ENCODE measurements at places on chromosomes 7 and 10.

DNA sequence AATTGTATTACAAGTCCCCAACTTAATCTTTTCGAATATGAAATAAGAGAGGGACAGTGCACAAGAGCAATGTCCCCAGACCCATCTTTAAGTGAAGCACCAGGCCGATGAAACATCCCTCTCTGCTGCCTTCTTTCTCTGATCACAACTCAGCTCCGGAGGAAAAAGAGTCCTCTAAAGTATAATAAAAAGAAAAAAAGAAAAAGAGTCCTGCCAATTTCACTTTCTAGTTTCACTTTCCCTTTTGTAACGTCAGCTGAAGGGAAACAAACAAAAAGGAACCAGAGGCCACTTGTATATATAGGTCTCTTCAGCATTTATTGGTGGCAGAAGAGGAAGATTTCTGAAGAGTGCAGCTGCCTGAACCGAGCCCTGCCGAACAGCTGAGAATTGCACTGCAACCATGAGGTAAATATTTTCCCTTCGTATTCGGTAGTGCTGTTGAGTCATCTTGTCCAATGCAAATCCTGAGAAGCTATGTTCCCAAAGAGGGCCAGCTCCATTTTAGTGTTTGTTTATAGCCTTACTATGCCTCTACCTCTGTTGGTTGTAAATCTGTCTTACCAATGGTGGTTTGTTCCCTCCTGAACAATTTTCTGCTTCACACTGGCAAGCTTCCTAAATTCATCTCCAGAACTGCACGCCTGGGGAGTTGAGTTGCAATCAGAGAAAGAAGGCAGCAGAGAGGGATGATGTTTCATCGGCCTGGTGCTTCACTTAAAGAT, at the start of gene IFIT2:
TSS of gene IFIT2 (plus strand) at position 326 of the 725 bp plus-strand sequence. CDS start at position 404, 78 bp downstream.
- DNase-seq = peak; percentile 45

DNA sequence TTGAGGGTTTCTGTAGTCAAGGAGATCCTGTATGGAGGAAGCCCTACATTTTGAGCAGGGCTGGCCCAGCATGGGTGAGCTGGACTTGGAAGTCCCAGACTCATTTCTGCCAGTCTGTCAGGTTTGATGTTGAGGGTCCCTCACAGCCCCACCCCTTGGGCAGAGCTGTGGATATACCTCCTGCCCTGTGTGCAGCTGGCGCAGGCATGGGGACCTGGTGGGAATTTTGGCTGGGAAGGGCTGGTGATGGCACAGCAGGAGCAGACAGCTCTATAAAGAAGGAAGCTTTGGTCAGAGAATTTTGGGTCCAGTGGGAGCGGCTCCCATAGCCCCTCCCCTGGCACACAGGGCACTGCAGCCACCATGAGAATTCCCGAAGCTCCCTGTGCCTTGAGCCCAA, 482.6 kb downstream of the RPS24 start:
- DNase-seq = no peak

DNA sequence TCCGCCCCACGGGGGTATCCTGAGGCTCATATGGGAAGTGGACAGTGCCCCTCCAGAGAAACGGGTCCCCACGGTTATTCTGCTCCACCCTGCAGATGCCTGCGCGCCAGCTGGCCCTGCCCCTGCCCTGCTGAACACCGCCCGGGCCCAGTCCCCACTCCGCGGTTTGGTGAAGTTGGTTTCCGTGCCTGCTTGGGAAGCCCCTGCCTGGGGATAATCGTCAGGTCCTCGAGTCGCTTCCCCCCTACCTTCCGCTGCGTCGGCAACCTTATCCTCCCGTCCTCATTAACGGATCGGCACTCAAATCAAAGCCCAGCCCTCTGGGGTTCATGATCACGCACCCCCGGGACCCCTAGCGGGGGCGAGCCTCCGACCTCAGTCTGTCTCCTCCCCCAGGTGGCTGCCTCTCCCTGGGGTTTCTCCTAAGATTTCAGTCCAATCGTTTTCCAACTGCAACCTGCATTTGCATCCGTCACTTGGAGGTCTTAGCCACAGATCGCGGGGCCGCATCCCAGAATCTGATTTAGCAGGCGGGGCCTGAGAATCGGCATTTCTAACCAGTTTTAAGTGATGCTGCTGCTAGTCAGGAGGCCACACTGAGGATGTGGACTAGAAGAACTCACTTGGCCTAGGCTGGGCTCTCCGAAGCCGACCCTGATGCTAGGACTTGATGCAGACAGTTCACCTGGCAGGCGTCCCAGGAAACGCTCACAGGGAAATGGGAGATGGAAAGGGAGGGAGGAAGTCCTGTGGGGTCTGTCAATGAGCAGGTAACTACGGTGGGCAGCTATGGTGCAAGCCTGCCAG, 27.6 kb downstream of the WDR86 start:
- DNase-seq = peak; percentile 81

DNA sequence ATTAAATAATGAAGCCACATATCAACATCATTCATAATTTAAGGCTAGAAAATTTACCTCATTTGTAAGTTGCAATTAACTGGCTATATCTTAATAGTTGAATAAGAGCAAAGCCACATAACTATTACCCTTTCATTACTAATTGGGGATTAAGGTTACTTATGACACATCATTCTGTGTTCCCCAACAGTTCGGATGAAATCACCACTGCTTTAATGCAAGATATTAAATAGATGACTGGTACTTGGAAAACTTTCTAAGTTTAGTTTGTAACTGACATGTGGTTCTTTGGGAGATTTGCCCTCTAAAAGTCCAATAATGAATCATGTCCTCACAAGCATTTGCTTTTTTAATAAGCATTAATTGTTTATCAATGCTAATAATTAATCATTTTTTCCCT, 109.1 kb downstream of the MTERF1 start:
- no peak for DNase-seq

- no peak for DNase-seq
These were observed 61.0 kb downstream of the TES start for GRCh38 chr7:116271161-116271913.

DNA sequence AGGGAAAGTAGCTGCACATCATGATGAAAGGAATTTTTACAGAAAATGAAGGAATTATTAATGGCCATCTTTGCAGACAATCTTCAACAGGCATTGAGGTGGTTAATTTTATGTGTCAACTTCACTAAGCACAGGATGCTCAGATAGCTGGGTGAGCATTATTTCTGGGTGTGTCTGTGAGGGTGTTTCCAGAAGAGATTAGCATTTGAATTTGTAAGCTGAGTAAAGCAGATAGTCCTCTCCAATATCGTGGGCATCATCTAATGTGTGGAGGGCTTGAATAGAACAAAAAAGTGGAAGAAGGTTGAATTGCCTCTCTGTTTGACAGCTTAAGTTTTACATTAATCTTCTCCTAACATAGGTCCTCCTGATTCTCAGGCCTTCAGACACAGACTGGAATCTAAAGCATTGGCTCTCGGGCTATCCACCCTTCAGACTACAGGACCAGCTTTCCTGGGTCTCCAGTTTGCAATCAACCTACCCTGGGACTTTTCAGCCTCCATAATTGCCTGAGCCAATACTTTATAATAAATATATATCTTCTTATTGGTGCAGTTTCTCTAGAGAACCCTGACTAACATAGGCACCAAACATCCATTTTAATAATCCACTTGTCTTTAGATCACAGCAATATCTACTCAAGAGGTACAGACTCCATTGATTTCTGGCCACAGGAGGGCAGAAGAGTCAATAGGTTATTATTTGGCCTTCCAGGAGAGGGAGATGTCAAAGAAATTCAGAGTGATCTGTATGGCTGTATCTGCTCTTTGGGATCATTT, 10.5 kb upstream of the CRPPA start:
- peak; percentile 41 for DNase-seq

GRCh38 chr10:59517341-59517899, 155.1 kb upstream of the FAM13C start:
- no peak for DNase-seq

DNA sequence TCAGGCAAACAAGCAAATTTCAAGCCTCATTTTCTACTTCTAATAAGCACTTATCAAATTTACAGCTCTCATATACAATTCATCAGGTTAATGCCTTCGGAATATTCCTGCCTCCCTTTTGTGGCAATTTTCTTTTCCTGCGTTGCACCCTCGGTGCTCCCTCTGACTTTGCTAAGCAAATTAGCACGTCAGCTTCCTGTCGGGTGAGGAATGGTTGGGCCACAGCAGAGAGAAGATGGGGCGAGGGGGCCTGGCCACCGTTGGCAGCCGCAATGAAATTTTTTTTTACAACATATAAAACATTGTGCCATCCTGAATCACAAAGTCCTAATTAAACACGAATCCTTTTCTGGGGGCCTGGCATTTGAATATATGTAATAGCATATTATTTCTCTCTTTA, 28.1 kb downstream of the ELFN1 start:
- no peak for DNase-seq

DNA sequence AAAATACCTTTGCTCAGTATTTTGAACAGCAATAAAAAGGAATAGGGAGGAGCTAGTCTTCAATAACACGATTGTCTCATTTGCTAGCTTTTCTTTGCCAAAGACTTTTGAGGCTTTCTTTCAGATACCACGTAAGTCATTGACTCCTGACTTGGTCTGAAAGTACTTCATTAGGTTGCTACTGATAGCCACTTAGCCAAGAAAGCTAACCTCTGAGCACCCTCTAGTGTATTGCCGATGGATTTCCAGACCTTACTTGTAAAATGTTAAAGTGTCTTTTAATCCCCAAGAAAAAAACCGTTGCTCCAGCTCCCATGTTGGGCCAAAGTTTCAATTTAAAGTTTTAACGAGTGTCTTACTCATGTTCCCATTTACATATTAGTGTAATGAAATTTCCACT, 63.4 kb upstream of the STRIP2 start:
- DNase-seq = no peak

- DNase-seq = no peak
These were observed 37.0 kb downstream of the CHCHD3 start for GRCh38 chr7:133044722-133045473.

- DNase-seq = no peak
These were observed 14.3 kb downstream of the PCBD1 start for GRCh38 chr10:70874061-70874460.

GRCh38 chr7:123260428-123260960, 60.7 kb upstream of the SLC13A1 start:
- no peak for DNase-seq

DNA sequence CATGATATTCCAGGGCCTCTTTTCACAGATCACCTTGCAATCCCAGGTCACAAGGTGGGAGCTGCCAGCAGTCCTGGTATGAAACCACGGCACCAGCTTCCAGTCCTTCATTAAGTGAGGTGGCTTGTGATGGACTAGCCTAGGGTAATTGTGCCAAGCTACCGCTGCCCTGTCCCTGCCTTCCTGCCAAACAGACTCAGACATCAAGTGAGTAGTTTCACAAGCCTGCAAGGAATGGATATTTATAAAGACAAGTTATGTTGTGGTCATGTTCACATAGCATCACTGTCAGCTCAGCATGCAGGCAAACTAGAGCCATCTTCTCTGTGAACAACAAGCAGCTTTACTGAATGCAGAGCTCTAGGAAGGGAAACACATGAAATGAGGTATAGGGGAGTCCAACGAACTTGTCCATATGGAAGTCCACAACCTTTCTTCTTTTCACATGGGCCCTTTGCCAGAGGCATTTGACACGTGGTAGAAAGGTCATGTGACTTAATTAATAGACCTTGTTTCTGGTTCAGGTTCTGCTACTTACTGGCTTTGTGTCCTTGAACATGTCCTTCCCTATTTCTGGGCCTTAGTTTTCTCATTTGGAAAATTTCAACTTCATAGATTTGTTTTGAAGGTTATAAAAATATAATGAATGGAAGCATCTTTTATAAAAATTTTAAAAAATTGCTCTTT, 1061.2 kb downstream of the KCNMA1 start:
- no peak for DNase-seq

DNA sequence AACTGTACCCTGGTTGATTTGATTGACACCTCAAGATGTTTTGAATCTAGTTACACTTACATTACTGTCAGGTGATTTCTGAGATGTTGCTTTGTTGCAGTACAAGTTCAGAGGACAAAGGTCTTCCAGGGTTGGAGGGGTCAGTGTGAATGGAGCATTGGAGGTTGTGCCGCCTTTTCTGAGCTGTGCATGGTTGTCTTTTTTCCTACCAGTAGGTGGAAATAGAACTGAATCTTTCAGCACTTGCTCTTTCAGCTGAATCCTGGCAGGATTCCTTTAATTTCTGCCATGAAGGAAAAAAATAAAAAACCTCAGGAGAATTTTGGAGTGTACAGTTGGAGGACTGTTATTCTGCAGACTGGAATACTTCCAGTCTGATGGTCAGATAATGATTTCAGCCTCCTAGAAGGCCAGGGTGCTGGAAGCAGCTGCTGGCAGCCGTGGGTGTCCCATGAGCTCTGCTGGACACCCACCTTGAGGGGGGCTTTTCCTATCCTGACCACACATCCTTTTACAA, 82.7 kb downstream of the PLCE1 start:
- DNase-seq = no peak

- peak; percentile 81 for DNase-seq
These were observed 13.1 kb downstream of the LZTS2 start for GRCh38 chr10:101012525-101013364.

GRCh38 chr10:66698069-66698468, 227.8 kb upstream of the LRRTM3 start:
- no peak for DNase-seq

GRCh38 chr10:75959209-75959608, 527.8 kb downstream of the LRMDA start:
- DNase-seq = no peak

All from NCI-H1092 treated with DMSO at 0.1 percent for 48 hours (cell line).